ENCODE measurements at places on chromosomes 12 and 14.

DNA sequence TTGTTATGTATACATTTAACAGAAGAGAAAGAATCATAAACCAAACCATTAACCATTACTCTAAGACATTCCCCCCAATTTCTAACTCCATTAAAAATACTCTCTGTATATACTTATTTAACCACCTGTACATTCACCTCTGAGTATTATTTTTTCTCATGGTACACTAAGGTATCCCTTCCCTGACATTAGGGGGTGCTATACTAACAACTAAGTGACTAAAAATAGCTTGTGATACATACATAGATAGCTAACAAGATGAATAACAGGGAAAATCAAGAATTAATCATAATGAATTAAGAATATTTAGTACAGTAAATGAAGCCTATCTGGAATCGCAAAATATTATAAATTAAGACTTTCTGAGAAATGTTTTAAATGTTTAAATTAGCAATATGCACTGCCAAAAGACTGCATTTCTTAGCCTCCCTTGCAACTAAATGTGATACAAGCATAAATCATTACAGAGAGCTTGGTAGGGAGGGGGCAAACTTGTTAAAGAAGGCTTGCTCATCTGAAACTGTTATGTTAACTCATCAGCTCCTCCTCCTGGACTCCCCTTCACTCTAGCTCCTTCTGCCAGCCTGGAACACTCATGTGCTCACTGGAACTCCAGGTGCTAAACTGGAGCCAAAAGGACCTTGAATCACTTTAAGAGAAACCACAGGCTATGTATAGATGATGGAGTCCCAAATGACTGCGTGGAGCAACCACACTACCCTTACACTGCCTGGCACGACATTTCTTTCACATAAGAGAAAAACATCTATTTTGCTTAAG, 14.9 kb downstream of the C2CD5 start:
- DNase-seq = no peak

DNA sequence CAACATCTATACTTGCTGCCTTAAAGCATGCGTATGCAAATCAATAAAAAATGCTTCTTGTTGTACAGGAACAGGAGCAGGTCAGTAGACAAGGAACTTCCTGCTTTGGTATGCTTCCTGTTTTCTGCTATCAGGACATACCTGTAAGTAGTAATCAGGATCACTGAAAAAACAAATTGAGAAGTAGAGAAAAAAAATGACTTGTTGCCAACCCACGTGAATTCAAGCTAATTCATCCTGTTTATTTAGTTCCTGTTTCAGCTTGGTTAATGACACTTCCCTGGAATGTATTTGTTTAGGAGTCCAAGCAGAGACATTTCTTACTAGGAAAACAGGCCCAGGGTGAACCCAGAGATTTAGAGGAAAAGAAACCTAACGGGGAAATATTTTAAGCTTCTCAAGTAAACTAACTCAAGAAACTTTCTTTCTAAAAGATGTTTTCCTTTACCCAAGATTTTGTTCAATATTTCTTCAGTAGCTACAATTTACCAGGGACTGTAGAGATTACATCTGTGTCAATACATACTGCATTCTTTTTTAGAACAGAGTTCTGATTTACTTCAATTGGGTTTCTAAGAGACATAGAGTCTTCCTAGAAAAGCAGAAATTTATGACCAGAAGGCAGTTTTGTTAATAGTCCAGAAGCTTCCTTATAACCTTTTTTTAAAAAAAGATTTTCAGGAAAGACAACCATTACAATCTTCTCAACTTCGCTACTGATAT, 124.2 kb downstream of the PAWR start:
- DNase-seq = peak; percentile 47

GRCh38 chr12:62301799-62302133, 41.6 kb downstream of the USP15 start:
- no peak for DNase-seq

- DNase-seq = no peak
Measured at GRCh38 chr14:69171569-69171968, 18.6 kb upstream of the DCAF5 start.

GRCh38 chr14:59540852-59541251, 35.8 kb downstream of the CCDC175 start:
- DNase-seq = no peak

DNA sequence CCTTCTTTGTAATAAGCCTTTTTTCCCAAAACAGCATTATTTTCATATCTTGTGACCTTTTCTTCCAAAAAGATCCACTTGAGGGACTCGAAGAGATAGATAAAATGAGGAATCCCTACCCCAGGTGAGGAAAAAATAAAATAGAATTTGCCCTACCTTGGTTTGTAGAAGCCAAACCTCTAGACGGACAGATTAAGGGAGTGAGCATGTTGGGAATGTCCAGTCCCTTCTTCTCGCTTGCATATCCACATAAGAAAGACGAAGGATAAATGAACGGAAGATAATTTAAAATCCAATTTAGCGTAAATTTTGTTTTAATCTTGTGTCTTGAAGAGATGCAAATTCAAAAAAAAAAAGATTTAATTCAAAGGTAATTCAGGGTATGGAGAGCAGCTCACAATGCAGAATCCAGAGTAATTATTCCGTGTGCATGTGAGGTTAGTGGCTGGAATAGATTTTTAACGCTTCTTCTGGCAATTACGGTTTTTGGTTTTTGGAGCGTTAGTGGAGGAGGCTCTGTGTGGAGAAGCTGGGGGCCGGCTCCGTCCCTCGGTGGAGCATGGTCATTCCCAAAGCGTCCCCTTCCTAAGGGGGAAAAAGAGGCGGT, 1.5 kb downstream of the GRIN2B start:
- DNase-seq = no peak

DNA sequence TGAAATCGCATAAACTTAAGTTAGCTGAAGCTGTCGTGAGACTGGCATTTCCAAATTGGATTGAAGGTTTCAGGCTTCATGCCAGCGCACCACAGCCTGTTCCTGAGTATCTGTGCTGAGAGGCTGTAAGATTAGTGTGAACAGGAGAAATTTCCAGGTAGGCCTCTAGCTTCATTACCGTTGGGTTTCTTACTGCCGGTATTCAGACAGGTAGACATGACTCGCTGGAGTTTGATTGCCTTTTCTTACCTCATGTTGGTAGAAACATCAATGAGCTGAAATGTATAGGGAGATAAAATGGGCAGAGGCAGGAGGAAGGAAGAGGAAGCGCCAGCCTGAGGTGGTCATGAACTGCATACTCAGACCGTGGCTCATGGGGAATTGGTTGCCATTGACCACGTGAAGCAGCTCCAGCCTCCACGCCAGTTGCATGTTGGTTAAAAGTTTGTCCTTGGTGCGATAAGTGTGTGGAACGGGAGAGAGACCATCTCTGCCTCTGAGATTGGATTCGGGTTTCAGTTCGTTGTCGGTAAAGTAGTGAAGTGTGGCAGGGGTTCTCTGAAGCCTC, 42.3 kb upstream of the MMP17 start:
- no peak for DNase-seq

DNA sequence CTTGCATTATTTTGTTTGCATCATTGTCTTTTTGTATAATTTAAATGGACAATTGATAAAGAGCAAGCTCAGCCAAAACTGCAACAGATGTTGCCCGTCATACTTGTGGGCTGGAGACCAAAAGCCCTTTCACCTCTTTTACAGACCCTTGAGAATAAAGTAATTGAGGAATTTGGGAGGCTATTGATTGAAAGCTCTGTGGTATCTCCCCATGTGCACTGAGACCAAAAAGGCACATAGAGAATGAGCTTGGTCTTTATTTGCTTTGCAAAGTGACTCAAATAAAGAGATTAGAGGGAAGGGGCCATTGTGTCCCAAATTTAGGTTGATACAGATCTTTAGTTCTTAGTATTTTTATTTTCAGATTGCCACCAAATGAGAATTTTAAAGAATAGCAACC, 617.6 kb downstream of the TRHDE start:
- DNase-seq = no peak

DNA sequence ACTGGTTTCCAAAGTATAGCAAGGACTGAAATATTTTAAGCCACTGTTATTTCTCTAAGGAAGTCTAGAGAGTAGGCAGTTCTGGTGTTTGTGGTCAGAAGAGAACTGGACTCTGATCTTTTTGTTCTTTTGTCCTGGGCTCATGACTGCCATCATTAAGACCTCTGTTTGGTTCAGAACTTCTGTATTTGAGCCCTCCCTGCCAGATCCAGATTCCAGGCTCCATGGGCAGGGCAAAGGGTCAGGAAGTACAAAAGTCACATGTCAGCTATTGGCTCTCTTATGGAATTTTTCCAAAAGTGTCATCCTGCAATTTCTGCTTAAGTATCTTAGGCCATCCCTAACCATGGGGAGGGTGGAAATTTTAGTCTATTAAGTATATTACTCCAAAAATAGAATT, 6.8 kb downstream of the PIWIL1 start:
- no peak for DNase-seq

GRCh38 chr14:97620066-97620465, 822.9 kb downstream of the VRK1 start:
- no peak for DNase-seq

- DNase-seq = no peak
Measured at GRCh38 chr14:84433961-84434360, 1096.0 kb upstream of the FLRT2 start.

- DNase-seq = no peak
Measured at GRCh38 chr12:112761366-112761986, 30.1 kb upstream of the RPH3A start.

DNA sequence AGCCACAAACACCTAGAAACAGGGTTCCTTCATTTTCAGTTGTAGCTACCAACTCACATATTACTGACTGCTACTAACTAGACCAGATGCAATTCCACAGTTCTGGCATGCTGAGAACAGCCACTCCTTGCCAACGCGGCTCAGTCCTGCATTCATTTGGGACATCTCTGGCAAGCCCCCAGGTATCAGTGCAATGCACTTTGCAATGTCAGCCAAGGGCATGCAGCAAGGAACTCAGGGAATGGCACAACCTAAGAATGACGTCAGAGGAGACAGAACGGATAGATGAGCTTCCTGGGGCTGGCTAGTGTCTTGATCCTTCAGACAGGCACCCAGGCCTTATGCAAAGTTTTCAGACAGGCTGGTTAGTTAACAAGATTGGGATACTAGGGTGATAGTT, 29.6 kb downstream of the MAP3K9 start:
- no peak for DNase-seq

DNA sequence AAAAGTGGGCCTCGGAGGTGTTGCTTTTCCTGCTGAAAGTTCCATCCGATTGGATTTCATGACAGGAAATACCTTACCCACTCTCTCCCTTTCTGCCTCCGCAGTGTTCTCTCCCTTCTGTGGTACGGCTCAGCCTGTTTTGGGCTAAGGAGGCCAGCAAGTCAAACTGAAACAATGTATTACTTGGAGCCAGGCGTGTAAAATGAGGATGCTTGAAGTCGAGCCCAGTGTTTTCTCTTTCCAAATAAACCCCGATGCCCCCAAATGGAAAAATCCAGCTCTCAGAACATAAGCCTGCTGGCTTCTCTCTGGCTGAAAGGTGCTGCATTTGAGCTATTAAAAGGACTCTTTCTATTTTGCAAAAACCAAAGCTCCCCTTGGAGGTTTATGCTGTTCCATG, 124.7 kb downstream of the ZNF664 start:
- DNase-seq = no peak

DNA sequence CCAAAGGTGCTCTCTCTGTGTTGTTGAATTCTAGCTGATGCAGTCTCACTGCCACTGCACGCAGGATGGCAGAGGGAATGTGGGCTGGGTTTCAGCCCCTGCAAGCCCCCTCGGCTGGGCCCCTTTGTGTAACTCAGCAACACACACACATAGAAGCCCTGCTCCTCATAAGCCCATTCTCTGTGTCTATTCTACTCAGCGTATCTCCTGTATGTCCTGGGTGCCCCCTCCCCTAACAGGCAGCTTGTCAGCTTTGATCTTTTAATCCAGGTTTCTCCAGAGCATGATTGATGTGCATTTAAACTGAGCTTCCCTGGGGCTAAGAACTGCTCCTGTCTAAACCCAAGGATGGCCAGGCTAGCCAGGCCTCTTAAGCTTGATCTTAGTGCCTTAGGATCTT, 43.0 kb downstream of the SRRM4 start:
- no peak for DNase-seq

GRCh38 chr12:13992585-13992984, 11.2 kb upstream of the GRIN2B start:
- DNase-seq = no peak

- DNase-seq = no peak
Measured at GRCh38 chr14:37047226-37047625, 125.2 kb downstream of the SLC25A21 start.

- no peak for DNase-seq
Measured at GRCh38 chr14:78383060-78383459, 212.9 kb downstream of the NRXN3 start.

- DNase-seq = no peak
Measured at GRCh38 chr12:109542014-109542413, 31.3 kb downstream of the MMAB start.

DNA sequence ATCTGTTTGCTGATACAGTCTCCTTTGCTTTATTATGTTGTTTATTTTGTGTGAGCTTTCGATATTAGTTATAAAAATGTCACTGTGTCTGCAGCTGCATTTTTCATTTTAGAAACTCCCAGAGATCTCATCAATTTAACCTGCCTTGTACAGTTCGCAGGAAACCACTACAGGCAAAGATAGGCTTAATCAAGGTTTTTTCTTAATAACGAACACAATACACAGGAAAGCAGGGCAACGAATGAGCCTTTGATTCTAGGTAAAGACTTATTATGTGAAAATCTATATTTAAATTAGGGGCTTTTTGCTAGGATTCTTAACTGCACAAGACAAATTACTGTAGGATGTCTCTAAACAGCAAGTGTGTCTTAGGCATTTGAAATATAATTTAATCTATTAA, 191.9 kb downstream of the RGS6 start:
- no peak for DNase-seq

GRCh38 chr12:108570743-108571608, 8.6 kb downstream of the ISCU start:
- DNase-seq = no peak

- no peak for DNase-seq
Measured at GRCh38 chr12:26698186-26698585, 134.8 kb downstream of the ITPR2 start.

DNA sequence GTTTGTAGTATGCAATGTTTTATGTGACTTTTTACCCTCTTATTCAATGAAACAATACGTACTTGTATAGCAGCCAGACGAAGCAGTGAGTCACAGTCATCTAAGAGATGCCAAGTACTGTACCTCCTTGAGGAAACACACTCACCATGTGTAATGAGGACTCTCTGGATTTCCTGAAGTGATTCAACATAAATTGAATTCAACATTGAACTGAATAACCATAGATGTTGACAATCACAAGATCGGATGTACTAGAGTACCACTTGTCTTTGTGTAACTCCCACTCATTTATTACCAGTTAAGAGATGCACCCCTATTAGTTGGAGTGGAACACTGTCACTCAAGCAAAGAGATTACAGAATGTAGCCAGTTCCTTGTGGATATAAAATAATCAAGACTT, 175.2 kb upstream of the HMGA2 start:
- DNase-seq = peak; percentile 69

GRCh38 chr12:92495108-92495507, 207.7 kb upstream of the PLEKHG7 start:
- no peak for DNase-seq

DNA sequence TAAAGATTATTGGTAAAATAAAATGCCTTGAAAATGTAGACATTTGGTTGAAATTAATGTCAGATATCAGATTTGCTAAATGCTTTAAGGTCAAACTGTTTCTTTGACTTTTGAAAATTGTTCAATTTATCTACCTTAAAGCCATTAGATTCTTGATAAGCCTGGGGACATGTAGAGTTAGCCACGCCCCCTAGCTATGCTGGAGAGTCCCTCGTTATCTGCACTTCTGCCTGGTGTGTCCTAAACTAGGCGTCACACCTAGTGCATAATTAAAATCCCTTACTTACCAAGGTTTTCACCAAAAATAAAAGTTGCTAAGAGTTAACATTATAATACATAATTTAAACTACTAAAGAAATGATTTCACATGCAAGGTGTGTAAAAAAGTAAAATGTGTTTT, 79.5 kb downstream of the EGLN3 start:
- DNase-seq = no peak

Measured in AG08396 (cell line).